ENCODE measurements at places on chromosomes 6 and 20.
A peak's percentile ranks its signal among the peaks of the same experiment; 100 is the strongest.

DNA sequence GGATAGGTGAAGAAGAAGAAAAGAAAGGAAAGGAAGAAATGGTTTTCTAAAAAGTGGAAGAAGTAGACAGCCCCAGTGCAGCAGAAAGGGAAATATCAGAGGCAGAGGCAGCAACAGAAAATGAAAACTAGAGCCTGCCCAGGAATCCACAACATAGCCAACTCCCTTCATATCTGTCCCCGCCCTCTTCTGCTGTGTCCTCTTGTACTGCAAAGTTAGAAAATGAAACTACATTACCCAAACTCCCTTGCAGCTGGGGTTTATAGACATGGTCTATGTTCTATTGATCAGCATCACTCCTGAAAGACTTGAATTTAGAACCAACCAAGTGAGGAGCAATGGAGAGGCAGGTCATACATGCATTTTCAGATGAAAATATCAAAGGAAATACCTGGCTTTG is 200.5 kb upstream of the PHACTR1 start:
- DNase-seq, result no peak

DNA sequence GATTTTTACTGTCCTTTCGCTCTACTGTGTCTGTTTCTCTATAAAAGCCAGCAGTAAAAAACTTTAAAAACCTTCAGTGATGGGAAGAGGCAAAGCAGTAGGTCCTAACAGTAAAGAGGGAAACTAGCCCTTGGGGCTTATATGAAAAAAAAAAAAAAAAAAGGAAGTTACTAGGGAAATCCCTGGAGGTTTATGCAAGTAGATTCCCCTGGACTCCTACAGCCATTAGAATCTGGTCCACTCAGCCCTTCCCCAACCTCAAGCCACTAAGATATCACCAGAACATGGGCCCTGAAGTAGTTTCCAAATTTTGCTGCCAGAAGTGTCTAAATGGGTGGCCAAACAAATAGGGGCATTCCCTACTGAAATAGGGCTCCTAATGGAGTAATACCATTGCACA is 70.5 kb upstream of the HINT3 start:
- no peak for DNase-seq

- DNase-seq, result no peak
Observed at GRCh38 chr6:4185419-4185818, 50.0 kb upstream of the ECI2 start.

DNA sequence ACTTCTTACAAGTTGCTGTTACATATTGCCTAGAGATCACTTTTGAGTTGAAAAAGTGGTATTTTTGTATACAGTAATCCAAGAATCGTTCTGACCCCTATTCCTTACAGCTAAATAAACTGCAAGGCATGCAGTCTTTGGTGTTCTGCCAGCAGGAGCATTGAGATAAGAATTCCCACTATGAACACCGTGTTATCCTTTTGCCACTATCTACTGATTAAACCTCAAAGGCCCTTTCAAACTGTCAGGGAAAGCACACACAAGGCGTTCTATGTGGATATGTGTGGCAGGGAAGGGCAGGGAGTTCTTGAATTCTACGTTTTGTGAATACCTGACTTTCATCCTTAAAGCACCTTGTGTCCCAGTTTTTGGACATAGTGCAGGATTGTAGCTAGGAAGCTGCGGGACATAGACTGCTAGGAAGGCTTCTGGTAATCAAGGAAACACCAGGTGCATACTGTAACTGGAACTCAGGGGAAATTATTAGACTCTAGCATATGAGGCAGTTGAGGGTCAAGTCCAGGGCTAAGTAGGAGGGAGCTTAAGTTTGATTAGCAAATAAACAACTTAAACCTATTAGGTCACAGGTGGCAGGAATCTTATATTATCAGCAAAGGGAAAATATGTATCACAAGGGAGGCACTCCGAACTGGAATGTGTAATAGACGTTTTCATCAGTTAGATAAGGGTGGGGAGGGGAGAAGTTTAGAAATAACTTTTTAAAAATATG is 506.6 kb downstream of the RNF144B start:
- no peak for DNase-seq

DNA sequence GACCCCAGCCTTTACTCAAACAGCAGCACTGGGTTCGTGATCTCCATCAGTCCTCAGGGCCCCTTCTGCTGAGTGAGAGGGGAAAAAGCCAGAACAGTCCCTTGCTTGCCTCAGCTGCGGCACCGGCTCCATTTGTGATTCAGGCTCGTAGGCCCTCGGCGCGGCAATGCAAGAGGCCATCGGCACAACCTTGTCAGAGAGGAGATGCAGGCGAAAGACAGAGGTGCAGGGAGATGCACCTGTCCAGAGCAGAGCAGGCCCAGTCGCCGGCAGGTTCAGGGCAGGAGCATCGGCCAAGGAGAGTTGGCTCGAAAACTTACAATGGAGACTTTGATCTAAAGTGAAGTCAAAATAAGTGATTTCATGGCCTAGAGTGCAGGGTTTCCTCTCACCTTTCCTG is 171.6 kb downstream of the SMOC2 start:
- DNase-seq, result no peak

DNA sequence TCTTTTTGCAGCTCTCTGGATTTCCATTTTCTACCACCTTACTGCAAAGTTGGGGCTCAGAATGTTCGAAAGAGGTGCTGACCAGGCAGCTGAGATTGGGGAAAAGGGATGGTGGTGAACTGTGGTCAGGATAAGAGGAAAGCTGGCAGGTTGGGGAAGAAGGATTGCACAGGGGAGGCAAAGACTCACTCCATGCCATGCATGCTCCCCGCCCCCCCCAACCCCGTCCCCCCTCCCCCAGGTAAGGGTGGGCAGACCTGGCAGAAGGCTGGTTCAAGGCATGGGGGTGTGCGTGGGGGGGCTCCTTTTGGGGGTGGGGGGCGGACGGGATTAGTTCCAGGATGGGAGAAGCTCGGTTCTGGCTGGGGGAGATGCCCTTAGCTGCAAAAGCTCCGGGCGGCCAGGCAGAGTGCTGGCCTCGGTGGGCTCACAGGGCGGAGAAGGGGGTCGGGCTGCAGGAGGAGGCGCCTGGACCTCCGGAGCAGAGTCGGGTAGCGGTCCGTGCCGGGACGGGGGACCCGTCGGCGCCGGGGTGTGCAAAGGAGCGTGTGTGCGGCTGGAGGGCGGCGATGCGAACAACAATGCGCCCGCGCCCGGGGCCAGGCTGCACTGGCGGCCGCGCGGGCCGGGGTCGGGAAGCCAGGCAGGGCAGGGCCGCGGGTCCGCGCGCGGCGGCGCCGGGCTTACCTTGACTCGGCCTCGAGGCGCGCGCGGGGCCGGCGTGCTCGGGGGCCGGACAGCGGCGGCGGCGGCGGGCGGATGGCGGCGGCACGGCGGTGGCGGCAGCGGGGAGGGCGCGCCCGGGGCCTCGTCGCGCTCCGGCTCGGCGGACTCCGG is 880 bp downstream of the ADNP start:
- peak; percentile 60 for DNase-seq

GRCh38 chr20:61461461-61461860 is 209.4 kb downstream of the CDH4 start:
- DNase-seq, result no peak

DNA sequence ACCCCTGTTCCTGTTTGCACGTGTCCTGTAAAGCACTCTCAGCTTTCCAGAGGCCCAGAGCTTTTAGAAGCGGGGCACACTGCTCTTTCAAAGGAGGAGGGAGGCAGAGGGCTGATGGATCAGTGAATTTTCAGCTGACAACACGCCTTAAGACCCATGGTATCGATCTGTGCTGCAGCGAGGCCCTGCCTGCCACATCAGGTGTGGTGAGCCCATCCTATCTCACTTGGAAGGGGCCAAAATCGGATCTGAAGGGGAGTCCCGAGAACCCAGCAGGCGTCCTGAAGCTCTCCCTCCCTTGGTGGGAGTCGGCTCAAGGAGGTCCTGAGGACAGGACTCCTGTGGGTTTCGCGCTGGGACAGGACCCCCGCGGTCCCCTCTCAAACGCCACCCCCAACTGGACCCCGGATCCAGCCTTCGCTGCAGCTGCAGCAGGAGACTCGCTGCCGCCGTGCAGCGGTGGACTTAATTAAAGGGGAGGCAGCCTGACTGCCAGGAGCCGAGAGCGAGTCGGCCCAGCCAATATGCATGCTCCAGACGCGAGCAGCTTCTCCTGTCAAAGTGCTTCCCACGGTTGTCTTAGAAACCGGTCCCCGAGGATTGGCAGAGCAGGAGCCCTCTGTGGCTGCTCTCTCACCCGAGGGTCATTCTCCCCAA is 580.0 kb upstream of the ZNF337 start:
- no peak for DNase-seq

All from RWPE1 (cell line).